ENCODE measurements at places on chromosomes 1 and 21.

GRCh38 chr21:33608559-33608958, 20.1 kb upstream of the DONSON start:
- no peak for DNase-seq

DNA sequence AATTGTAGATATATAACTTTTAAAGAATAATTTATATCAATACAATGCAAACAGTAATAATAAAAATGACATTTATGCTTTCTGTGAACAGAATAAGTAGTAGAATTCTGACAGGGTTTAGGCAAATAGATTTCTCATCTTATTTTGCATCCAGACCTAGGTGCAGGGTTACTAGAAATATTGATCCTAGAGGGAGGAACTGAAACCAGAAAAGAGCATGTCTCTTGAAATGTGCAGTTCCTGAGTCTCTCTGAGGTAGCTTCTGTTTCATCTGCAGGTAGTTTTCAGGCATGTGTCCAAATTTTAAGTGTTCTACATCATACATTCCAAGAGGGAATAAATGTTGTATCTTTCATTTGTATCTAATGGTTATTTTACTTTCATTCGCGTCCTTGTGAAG, 631.9 kb upstream of the ADGRL4 start:
- DNase-seq = no peak

DNA sequence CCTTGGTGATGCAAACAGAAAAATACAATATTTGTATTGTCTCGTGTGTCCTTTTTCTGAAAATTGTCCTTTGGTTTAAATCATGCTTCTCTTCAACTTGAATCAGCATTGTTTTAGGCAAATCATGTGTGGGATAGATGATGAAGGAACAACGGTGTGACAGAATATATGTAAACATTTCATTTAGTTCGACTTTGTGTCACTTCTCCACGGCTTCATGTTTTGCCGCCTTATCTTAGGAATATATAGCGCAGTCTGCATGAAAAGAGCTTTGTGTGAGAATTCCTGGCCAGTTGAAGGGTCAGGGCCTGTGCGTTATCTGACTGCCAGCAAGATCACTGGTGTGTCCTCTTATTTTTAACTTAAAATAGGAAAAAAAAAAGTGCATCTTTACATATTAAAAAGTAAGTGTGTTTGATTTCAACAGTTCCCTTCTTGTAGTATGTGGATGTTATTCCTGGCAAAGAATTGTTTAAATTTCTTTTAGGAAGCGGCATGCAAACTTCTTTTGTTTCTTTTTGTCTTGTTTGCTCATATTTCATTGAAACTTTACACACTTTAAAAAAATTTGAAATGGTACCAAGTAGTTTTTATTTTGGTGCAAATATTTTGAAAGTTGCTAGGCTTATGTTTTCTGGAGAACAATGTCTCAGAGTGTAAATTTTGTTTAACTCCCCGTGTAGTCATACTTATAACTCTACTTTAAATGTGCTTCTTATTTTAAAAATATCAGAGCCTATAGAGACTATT, 465.2 kb downstream of the USP25 start:
- peak; percentile 44 for DNase-seq

- DNase-seq = no peak
Measured at GRCh38 chr1:54791880-54792522, 9.1 kb downstream of the TTC22 start.

DNA sequence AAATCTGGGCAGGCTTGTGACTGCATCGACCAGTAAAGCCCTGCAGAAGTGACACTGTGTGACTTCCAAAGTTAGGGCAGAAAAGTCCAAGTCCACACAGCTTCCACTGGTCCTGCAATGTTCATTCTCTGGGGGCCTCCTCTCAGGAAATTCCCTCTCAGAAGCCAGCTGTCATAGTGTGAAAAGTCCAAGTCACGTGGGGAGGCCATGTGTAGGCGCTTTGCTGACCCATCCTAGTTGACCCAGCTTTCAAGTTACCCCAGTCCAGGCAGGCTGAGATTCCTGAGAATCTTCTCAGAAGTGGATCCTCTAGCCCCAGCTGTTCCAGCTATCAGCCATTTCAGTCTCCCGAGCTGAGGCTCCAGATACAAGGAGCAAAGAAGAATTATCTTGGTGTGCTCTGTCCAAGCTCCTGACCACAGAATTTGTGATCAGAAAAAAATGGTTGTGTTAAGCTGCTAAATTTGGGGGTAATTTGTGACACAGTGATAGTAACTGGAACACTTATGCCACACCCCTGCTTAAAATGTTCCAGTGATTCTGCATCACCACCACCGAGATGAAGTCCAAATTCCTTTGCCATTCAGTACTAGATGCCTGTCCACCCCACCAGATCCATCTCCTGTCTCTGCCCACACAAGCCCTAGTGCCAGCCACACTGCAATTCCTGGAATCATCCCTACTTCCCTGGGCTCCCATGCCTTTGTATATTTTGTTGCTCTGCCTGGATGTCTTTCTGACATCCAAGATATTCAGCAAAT, 2.5 kb upstream of the STUM start:
- peak; percentile 33 for DNase-seq

DNA sequence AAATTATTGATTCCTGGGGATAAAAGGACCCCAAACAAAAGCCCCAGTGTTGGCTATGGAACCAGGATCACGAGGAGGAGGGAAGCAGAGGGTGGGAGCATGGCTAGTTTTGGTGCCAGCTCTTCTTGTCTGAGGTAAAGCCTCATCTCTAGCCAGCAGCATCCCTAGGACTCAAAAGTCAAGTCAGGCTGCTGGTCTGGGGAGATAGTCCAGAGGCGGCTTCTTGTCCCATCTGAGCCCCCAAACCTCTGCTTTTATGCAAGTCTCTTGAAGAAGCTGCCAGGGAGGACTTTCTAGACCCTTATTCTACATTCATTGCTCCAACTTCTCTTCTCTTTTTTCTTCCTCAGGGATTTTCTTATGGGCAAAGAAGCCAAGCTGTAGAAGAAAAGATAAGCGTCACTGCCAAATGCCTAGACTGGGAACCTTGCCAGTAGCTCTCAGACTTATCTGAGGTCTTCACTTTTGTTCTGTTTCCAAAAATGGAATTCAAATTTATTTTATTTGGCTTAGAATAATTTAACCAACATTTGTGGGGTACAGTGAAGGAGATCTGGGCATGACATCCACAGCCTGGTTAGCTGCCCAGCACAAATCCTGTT, 6.9 kb upstream of the ANKRD35 start:
- DNase-seq = no peak

DNA sequence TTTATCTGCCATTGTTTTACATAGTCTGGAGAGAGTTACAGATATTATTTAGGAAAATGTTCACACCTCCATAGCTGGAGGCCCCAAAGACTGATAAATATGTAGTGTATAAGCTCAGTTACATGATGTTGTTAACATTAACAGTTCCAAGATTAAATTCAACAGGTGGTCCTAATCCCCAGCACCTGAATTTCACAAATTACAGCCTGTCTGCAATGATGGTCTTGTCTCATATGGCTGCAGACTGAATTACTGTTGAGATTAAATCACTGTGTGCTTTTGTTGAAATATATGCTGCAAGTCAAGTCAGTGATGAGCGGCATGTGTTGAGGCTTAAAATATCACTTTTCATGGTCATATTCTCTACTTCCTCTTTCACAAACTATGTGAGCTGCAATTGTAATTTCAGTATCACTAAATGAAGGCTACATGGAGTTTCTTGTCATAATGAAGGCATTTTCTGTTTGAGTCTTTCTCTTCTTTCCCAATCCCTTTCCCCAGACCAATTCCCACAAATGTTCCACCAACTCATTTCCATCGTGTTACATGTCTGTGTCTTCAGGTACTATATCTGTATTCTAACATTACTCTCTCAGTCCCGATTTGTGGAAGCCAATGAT, 4.2 kb downstream of the ST6GALNAC5 start:
- no peak for DNase-seq

DNA sequence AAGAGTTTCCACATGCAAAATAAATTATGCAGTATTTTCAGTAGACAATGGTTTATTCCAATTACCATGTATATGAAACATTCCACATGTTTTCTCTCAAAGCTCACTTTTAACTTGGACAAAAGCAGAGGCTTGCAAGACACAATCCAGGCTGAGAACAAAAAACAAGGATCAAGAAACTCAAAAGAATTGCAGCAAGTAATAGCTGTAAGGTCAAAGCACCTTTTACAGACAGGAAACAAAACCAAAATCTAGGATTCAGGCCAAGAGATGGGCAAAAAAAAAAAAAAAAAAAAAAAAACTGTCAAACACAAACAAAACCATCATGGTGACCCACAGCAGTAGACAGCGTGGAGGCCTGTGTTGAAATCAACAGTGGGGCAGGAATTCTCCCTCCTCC, 9.3 kb downstream of the RGS1 start:
- no peak for DNase-seq

GRCh38 chr1:233190987-233191386, 104.5 kb downstream of the PCNX2 start:
- no peak for DNase-seq
